ENCODE measurements at places on chromosomes 7 and 10.

DNA sequence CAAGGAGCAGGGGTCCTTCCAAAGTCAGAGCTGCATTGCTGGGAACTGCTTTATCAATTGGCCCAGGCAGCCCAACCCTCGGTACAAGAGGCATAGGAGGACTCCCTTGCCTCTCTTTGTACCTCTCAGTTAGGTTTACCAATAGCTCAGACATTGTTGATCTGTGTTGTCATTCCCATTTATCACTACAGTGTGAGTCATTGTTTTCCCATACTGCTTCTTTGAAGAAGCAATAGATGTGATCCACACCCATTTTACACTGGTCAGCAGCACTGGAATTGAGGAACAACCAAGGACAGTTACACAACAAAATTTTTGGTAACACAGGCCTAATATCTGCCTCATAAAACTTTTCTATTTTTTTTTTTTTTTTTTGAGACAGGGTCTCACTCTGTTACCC is 307.2 kb downstream of the SNX13 start:
- DNase-seq: no peak

- no peak for DNase-seq
Observed at GRCh38 chr10:69797959-69798358, 3.7 kb upstream of the COL13A1 start.

DNA sequence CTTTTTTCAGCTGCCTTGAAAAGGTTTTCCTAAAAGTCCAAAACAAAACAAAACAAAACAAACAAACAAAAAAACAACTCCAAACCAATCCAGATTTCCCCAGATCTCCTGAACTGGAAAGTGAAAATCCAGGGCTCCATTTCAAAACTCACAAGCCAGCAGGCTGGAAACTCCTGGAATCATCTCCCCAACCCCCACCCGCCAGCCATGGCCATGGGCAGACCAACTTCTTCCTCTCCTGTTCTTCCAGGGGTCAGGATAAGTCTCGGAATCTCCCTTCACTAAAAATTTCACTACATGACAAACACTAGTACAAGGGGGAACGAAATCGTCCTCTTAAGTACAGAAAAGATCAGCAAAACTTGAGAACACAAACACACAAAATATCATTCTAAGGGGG is 40.4 kb downstream of the GNA12 start:
- DNase-seq: no peak

- DNase-seq: no peak
Observed at GRCh38 chr10:90112681-90113080, 411.3 kb downstream of the KIF20B start.

DNA sequence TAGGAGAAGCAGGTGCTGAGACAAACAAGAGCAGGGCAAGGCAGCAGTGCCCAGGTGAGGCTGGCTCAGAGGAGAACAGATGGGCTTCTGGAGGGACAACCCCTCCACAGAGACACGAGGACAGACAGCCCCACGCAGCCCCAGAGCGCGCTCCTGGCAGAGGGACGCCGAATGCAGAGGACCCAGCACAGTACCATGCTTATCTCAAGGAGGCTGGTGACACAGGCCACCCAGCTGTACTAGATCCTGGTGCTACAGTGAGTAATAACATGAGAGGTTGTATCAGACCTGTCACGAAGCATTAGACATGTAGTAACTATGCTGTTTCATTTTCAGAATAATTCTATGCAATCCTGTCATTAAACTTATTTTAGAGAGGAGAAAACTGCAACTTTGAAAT is 60.4 kb upstream of the NCAPG2 start:
- no peak for DNase-seq

DNA sequence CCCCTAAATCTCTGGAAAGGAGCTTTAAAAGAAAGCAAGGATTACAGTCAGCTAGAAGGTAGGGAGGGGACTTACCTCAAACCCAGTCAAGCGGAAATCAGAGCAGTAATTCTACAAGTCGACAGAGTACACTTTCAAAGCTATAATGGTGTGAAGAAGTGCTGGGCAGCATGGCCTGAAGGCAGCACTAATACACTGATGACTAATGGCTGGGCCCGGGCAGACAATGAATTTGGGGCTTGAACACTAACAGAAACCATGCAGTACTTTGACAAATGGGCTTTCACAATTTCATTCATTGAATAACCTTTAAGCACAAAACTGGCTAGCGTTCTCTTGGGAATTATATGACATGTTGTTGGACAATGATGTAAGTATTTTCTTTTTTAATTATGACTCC is 4.7 kb downstream of the GLI3 start:
- DNase-seq: no peak

DNA sequence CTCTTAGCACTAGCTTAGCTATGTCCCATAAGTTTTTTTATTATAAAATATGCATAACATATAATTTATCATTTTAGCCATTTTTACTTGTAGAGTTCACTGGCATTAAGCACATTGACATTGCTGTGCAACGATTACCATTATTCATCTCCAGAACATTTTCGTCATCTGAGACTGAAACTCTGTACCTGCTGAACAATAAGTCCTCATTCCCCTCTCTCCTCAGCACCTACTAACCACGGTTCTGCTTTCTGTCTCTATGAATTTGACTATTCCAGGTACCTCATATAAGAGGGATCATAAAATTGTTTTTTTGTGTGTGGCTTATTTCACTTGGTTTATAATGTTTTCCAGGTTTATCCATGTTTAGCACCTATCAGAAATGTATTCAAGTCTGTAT is 64.1 kb downstream of the SHOC2 start:
- DNase-seq: no peak

GRCh38 chr7:90846192-90846591 is 250.1 kb downstream of the CDK14 start:
- DNase-seq: no peak

GRCh38 chr10:91220954-91221675 is 652 bp downstream of the PCGF5 start:
- no peak for DNase-seq

DNA sequence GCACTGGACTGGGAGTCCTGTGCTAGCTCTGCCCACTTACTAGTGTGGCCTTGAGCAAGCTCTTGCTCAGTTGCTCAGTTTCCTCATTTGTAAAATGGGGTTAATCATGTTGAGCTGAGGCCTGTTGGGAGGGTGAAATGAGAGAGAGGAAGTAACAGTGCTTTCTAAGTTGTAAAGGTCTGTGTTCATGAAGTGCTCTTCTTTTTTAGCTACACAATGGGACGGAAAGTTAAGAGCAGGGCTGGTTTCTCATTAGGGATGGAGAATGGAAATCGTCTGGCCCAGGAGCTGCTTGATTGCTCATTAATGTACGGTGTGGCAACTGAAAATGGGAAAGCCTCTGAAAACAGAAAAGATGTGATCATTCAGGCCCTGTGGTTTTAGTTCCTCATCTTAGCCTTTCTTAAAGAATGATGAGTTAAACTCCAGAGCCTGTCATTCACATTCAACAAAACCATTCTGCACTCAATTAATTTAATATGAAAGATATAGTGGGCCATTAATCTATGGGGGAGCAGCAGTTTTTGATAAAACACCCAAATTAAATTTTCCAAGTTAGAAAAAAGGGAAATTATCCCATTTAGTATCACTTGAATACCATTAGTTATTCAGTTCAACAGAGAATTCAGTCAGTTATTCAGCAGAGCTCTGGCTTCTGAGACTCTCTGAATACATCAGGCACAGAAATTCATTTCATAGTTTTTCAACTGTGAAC is 60.5 kb downstream of the SH2D4B start:
- DNase-seq: no peak

- DNase-seq: no peak
Observed at GRCh38 chr10:18216482-18216881, 76.3 kb downstream of the CACNB2 start.

GRCh38 chr7:18123508-18124239 is 96.0 kb upstream of the PRPS1L1 start:
- no peak for DNase-seq

DNA sequence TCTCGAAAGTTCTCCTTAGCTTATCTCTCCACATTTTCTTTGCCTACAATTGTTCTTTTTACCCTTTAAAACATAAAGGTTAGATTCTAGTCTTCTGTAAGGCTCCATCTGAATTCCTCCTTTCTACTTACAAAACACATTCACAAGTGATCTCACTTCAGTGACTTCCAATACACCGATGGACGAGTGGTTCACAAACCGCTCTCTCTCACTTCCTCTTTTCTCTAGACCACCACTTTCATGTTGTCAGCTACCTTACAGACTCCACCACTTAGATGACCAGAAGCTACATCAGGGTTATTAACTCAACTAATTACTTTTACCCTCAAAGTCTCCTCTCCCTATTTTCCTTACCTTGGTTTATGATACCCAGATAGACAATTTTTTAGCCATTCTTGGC is 11.8 kb downstream of the MET start:
- DNase-seq: no peak

DNA sequence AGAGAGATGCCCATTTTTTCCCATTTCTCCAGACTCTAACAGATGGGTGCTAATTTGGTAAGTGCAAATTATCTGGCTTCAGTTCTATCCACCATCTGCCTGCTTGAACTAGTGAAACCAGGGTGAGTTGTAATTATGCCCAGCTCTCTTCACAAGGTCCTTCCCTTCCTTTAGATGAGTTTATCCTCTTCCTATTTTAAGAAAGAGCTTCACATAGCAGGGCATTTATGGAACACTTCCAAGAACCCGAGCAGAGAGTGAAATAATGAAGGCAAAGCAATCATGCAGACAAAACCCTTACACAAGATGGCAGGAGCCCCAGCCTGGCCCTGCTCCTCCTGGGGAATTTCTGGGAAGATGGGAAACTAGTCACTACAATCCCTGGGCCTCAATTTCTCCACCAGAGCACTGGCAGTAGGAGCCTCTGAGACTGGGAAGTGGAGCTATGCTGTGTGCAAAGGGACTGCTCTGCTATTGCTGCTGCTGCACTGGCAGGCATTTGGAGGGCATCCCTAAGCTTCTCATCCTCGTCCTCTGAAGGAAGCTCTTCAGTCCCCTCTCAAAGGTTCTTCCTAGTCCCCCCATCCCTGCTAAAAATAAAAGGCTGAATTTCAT is 33.7 kb upstream of the PLXNA4 start:
- DNase-seq: no peak

GRCh38 chr7:46391231-46392201 is 470.4 kb upstream of the IGFBP3 start:
- no peak for DNase-seq

GRCh38 chr7:115340828-115341227 is 418.9 kb downstream of the MDFIC start:
- no peak for DNase-seq

Measured in T-helper 1 cell (primary cell).